ENCODE measurements at places on chromosomes 5 and 9. TPM values are rescaled to one million over a fixed set of nuclear protein-coding genes. Genes with fewer than 3 reads are reported as not detected.

- no peak for ATAC-seq
Observed at GRCh38 chr5:124000538-124000937, 488.6 kb downstream of the CSNK1G3 start.

PCDHGA8 gene
- 0.86 TPM for total RNA-seq

GMCL2 gene
- 0.39 TPM for total RNA-seq

FRMPD1 gene
- total RNA-seq: 4.9 TPM
